Natural killer cell treated with Interleukin-12 subunit alpha and Interleukin-12 subunit beta and Interleukin-15 and Interleukin-18, amount 100 ng/mL, for 72 hours (primary cell): ENCODE measurements at places on chromosomes 2 and 18. TPM values are rescaled to one million over a fixed set of nuclear protein-coding genes. Genes with fewer than 3 reads are reported as not detected.

GBX2 gene
- not detected for total RNA-seq

GRCh38 chr2:173997269-173997668 is 32.1 kb upstream of the SP3 start:
- no peaks in the 10 kb centered on the region for H3K36me3 ChIP-seq
- DNase-seq: no peak
- peaks cover 13% of the 10 kb centered on the region for H3K27me3 ChIP-seq
- H3K4me3 ChIP-seq: no peak overlapping the region
- no peaks in the 10 kb centered on the region for H3K4me1 ChIP-seq

DNA sequence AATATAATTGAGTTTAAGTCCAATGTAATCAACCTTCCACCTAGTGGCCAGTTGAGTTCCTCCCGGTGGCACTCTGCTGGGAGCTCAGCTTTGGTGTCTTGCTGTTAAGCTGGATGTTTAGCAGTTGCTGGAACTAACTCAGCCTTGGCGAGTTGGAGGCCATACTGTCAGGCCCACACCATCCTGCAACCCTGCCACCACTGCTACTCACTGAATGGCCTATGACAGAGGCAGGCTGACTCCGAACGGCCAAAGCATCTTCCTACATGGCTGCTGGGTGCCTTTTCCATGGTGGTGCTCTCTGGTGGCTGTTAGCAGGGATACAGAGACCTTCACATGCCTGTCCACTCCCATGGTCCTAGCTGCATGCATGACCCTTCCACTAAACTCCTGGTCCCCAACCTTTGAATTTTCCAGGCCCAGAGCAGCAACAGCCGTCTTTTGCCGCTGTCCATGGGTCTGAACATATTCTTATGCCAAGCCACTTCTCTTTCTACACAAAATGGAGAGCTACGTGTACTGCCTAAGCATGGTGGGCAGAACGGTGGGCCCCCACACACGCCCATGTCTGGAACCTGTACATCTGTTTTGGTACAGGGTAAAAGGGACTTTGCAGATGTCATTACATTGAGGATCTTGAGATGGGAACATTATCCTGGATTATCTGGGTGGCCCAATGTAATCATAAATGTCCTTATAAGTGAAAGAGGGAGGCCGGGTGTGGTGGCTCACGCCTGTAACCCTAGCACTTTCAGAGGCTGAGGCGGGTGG is 15.0 kb upstream of the TRAF3IP1 start:
- no peak overlapping the region for H3K27ac ChIP-seq
- no peak for DNase-seq
- no peaks in the 10 kb centered on the region for H3K27me3 ChIP-seq
- no peaks in the 10 kb centered on the region for H3K4me1 ChIP-seq

DNA sequence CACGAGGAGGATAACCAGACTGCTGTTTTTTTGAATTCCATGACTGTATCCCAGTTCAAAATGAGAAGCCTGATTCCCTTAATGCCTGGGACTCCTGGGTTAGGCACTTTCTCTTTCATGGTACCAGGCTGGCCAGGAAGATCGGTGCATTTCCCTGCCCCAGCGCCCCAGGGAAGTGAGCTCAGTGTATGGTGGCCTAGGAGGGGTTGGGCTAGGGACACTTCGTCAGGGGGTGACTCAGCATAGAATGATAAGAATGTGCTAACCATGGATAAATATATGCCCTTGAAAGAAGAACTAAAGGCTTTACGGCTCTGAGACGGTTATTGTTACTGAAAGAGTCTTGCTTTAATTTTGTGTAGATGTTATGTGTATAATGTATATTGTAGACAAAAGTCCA is 27.5 kb upstream of the FAM237A start:
- H3K4me3 ChIP-seq: no peak overlapping the region
- H3K27ac ChIP-seq: no peak overlapping the region
- no peaks in the 10 kb centered on the region for H3K36me3 ChIP-seq
- H3K4me1 ChIP-seq: no peaks in the 10 kb centered on the region
- DNase-seq: no peak
- peaks cover 2% of the 10 kb centered on the region for H3K27me3 ChIP-seq
